ENCODE measurements at places on chromosomes 6 and 20. TPM values are rescaled to one million over a fixed set of nuclear protein-coding genes. Genes with fewer than 3 reads are reported as not detected.

The TMC2 gene
- total RNA-seq, result not detected

DNA sequence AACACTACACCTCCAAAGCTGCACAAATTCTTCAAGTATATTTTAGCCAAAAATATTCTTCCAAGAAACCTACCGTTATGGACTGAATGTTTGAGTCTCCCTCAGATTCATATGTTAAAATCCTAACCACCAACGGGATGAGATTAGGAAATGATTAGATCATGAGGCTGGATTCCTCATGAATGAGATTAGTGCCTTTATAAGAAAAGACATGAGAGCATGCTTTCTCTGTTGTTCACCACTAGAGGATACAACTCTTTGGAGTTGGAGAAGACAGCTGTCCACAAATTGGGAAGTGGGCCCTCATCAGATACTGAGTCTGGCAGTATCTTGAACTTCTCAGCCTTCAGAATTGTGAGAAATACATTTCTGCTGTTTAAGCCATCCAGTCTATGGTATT is 7.1 kb upstream of the SLC17A4 start:
- H3K36me3 ChIP-seq, result no peaks in the 10 kb centered on the region
- DNase-seq, result no peak
- no peak overlapping the region for H3K4me3 ChIP-seq
- H3K4me1 ChIP-seq, result no peaks in the 10 kb centered on the region
- H3K27me3 ChIP-seq, result no peaks in the 10 kb centered on the region
- no peak overlapping the region for H3K27ac ChIP-seq

DNA sequence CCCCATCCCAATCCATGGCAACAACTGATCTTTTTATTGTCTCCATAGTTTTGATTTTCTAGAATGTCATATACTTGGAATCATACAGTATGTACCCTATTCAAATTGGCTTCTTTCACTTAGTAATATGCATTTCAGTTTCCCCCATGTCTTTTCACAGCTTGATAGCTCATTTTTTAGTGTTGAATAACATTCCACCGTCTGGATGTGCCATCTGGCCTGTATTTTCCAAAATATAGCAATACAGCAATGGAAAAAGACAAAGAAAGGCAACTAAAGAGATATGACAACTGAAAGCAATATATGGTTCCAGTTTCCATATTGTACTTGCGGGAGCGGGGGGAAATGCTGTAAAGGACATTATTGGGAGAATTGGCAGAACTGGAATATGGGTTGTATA is 166.4 kb upstream of the NT5E start:
- no peak overlapping the region for H3K4me3 ChIP-seq
- no peaks in the 10 kb centered on the region for H3K4me1 ChIP-seq
- no peak for DNase-seq
- no peak overlapping the region for H3K27ac ChIP-seq
- H3K36me3 ChIP-seq, result no peaks in the 10 kb centered on the region

DNA sequence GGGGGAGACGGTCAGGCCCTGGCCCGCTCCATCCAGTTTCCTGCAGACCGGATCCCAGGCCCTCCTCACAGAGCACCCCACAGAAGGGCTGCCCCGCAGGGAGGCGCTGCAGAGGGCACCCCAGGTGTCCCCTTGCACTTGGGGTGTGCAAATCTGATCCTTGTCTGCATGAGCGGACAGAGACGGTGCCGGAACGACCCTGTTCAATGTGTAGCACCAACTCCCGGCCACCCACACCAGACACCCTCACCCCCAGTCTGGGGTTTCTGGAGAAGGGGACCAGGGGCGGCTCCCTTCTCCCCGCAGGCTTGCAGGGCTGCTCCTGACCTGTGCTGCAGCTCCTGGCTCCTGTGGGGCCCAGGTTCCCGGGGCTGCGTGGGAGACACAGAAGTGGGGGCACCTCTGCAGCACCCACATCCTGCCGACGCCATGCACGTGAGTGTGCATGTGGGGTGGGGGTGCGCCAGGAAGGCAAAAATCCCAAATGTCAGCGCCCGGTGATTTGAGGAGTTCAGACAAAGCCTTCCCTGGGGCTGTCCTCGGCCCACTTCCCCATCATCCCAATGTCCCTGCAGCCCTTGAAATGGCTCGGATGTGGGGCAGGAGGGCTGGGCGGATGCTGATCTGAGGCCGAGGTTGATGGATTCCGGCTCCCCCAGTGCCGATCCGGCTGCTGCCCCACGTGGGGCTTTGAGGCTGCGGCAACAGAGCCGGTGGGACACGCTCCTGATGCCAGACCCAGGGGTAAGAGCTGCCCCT is 85.3 kb upstream of the BHLHE23 start:
- H3K27ac ChIP-seq, result no peak overlapping the region
- DNase-seq, result peak; percentile 56
- H3K27me3 ChIP-seq, result peaks cover 28% of the 10 kb centered on the region
- H3K4me3 ChIP-seq, result no peak overlapping the region
- H3K4me1 ChIP-seq, result no peaks in the 10 kb centered on the region
- H3K36me3 ChIP-seq, result no peaks in the 10 kb centered on the region

GRCh38 chr6:161544801-161545480 is 271.1 kb upstream of the AGPAT4 start:
- no peak for DNase-seq
- no peaks in the 10 kb centered on the region for H3K27me3 ChIP-seq
- H3K4me3 ChIP-seq, result no peak overlapping the region
- no peaks in the 10 kb centered on the region for H3K36me3 ChIP-seq
- no peak overlapping the region for H3K27ac ChIP-seq

DNA sequence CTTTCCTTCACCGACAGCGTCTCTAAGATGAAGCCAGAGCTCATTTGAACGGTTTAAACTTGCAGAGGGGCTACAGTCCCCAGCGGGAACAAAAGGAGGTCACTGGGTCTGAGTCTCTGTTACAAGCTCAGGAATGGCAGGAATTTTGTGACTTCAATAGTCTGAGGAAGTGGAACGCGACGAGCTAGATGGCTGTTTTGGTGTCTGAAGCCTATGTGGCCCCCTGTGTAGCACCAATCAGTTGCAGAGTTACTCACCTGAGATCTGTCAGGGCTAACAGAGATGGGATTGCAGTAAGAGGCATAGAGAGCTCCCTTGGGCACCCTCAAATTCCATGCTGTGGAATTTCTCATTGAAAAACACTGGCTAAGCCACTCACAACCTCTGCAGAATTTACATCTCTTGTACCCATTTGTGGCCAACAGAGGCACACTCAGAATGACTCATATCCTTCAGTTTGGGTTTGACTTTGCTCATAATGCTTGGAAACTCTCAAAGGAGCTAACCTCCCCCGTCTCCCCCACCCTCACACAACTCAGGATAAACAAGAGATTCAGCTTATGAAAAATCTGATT is 7.1 kb upstream of the TCP11 start:
- no peaks in the 10 kb centered on the region for H3K36me3 ChIP-seq
- no peaks in the 10 kb centered on the region for H3K27me3 ChIP-seq
- H3K4me3 ChIP-seq, result no peak overlapping the region
- H3K27ac ChIP-seq, result no peak overlapping the region
- H3K4me1 ChIP-seq, result peaks cover 17% of the 10 kb centered on the region

Data from sigmoid colon (tissue), 7 donors.